ENCODE measurements at places on chromosomes 16 and 17.

DNA sequence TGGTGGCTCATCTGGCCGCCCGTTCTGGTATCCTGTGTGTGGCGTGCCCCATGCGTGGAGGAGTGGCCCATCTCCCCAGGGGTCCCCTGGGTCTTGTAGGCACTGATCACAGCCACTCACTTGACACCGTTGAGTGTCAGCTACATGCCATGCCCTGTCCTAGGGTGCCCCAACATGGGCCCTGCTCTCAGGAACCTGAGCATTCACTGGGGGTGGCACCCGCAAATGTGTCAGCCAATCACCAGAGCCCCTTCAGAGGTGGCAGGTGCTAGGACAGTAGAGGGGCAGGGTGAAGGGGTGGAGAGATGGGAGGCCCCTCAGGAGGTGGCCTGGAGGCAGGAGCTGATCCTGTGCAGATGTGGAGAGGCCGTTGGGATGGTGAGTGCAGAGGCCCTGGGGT is 27.8 kb downstream of the CMIP start:
- DNase-seq, result no peak

- no peak for DNase-seq
Observed at GRCh38 chr17:27438348-27438998, 17.8 kb upstream of the KSR1 start.

DNA sequence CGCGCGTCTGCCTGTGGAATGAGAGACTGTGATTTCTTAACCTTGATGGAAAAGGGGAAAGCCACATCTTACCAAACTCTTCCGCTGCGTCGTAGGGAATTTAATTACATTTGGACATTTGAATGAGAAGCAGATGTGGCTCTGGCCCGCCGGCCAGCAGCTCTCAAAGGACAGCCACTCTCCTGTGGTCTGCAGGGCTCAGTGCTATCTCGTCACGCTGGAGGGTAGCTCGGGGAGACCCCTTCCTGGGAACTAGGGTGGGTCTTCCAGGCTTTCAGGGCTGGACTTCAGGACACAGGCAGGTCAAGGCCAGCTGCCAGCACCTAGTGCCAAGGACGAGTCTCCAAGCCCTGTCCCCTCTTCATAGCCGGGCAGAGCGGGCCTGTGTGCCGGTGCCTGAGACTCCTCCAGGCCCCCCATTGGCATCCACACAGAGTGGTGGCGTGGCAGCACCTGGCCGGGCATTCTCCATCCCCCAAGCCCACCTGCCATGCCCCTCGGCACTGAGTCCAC is 15.9 kb upstream of the TBX2 start:
- peak; percentile 78 for DNase-seq

DNA sequence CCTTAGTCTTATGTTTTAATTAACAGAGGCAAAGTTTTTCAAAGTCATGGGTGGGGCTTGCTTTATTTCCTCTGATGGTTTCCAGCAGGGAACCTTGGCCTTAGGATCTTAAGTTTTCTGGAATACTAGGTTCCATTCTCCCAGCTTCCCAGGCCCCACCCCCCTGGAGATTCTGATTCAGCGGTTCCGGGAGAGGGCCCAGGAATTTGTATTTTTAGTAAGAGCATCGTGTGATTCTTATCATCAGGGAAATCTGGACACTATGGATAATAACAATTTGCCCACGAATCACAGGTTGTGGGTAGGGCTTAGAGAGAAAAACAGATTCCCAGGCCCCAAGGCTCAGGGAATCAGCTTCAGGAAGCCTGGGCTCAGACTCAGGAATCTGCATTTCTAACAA is 263.6 kb downstream of the NTN1 start:
- no peak for DNase-seq

- DNase-seq, result no peak
Observed at GRCh38 chr16:74698222-74698621, 2.4 kb downstream of the MLKL start.

GRCh38 chr17:57939797-57940196 is 15.4 kb downstream of the CUEDC1 start:
- DNase-seq, result no peak

DNA sequence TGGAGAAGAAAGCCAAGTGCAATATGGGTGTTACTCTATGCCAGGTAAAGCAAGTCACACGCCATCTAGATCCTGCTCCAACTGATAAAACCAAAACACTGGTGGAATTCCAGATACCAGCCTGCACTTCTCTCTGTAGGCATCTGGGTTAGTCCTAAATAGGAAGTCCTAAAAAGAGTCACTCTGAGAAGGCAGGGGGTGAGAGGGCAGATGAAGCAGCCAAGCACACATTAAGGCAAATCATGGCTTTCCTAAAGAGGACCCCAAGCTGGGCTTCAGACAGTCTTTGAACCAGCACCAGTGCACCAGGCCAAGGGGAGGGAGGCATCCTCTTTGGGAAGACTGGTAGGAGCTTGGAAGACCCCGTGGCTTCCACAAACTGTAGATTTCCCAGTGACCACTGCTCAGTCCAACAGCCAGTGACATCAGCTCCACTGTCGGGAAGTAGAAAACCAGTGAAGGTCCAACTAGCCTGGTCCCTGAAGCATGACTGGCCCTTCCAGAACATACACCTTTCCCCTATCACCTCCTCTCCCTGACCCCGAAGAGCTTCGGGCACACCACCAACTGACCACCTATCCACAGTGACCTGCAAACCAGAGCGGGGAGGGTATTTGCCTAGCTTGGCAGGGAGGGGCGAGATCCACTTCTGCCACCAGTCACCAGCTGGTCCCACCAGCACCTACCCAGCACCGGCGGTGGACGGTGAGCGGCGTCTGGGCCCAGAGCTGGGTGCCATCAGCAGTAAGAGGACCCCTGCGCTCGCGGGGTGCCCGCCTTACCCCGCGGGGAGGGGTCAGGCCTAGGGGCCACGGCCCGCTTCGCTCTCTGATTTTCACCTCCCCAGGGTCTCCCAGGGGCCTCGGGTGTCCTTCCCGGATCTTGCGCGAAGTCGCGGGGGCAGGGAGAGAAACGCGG is 1.0 kb downstream of the LITAF start:
- no peak for DNase-seq

Data from BE2C (cell line).